ENCODE measurements at places on chromosomes 7 and 10.

DNA sequence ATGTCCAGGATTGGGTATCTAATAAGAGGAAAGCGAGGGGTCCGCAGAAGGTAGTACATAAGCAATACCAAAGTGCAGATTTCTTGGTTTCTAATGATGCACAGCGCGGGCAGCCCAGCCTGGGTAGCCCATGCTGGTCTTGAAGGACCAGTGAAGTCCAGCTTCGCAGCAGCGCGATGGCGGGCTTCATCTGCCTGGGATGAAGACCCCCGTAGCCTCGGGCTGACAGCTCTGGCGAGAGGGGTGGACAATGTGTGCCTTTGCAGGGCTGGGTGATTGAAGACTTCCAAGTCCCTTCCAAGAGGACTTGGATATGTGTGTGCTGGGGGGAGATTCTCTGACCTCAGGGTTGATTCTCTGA lies 2.2 kb downstream of the SORCS3 start:
- no peak for DNase-seq

DNA sequence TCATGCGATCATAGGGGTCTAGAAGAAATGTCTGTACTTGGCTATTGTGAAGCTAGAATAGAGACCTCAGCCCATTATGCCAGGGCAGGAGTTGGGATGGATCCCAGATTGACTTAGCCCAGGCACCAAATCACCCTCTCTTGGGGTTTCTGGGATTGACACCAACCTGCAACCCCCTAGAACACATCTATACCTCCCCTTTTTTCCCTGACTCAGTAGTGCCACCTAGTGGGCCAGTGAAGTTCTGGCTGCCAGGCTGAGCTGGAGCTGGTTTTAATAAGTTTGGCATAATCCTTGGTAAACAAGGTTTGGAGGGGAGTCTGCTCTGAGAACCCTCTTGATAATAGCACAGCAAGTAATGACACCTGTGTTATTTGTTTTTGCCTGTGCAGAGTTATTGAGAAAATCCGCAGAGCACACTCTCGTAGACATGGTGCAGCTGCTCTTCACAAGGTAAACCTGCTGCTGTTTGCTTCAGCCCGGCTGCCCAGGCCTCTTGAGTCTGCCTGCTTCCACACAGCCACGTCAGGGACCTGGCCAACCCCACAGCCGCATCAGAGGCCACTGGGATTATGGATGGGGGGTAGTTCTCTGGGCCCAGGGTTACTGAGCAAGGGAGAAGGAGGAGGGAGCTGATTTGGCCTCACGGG lies 43.3 kb upstream of the NFKB2 start:
- DNase-seq = peak; percentile 84

GRCh38 chr7:768881-769504 lies 41.9 kb upstream of the PRKAR1B start:
- DNase-seq = no peak

DNA sequence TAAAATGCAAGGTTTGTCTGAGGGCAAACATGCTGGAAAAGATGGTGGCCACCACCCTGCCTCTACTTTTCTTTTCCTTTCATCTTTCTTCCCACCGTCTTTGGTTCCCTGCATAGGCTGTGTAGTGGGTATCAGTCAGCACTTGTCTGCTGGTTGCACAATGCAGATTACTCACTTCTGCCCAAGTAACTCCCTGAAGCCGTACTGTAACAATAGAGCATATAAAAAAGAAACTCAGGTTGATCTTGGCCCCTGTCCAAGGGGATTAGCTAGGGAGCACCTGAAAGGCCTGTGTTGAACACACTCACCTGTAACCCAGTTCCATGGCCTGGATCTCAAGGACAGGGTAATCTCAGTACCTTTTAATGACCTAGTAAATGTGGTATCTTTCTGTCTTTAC lies 533.0 kb upstream of the GALNT17 start:
- no peak for DNase-seq

GRCh38 chr10:124500757-124501156 lies 39.1 kb downstream of the LHPP start:
- no peak for DNase-seq

DNA sequence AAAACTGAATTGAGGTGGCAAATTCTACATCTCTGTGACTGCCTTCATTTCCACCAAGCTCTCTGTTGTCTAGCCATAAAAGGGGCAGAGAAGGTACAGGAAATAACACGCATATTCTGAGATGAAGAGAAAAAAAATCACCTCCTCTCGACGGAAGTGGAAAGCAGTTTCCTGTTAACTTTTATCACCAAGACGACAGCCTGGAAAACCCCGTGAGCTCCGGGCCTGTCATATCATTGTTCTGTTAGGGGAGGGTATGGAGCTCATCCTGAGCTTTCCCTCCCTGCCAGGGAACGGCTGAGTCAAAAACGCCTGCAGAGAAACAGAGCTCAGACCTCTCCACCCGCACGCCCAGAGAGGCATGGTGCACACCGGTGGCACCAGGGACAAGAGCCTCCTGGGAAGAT lies 200.3 kb downstream of the PRPF18 start:
- DNase-seq = peak; percentile 86

DNA sequence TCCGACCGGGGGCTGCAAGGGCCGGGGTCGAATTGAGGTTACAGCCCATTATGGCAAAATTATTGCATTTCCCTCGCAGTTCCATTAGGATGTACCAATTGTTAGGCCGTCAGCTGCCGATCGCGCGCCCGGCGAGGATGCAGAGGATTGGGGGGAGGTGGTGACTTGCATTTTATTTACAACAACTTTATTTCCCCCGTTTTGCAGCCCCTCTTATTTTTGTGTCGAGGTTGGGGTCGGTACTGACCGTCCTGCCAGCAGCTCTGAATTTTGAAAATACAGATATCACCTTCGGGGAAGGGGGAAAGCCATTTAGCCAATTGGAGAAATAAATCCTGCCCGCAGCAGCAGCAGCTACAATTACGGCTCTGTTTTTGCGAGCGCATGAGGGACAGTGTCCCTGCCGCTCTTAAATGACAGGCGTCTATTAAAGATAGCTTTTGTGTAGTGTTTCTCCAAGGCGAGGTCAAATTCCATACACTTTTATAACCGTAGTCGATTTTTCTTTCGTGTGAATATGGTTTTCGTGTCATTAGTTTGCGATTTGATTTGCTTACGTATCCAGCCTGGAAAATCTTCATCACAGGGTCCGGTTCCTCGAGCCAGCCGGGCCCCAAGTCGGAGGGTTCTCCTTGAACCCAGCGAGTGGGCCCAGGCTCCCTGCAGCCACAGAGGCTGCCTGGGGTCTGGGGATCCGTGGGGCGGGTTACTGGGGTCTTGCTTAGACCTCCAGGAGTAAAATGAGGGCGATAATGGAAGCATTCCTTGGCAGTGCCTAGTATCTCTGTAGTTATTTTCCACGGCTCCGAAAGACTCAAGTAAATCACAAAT lies 684 bp upstream of the HOXA5 start:
- DNase-seq = no peak
